ENCODE measurements at places on chromosomes 3 and 15.

DNA sequence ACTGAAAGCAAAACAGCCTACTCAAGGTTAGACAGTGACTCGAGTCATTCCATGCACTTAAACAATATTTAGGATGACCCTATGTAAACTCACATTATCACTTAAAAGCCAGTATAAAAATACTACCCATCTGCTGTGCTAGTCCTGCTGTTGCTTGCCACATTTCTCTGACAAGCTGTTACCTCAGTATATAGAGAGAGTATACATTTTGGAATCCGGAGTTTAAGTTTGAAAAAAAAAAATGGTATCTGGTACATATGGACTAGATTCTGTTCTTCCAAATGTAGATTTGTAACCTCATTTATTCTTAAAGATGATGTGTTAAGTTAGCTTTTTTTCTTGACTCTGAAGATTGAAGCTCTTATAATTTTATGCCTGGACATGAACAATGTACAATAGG is 503.8 kb upstream of the TPRG1 start:
- DNase-seq = no peak

DNA sequence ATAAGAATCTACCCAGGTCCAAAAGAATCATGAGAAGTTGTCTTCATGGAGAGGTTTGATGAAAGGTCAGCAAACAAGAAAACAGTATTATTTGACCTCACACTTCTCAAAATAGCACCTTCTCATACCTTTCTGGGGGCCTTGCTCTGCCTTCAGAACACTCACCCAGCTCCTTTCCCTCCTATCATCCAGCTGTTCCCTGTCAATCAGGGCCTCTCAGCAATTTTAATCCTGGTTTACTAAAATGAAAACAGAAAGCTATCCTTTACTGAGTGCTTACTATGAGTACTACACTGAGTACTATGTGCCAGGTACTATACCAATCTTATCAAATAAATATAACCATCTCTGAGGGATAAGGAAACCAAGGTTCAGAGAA is 138.6 kb downstream of the GAP43 start:
- DNase-seq = no peak

DNA sequence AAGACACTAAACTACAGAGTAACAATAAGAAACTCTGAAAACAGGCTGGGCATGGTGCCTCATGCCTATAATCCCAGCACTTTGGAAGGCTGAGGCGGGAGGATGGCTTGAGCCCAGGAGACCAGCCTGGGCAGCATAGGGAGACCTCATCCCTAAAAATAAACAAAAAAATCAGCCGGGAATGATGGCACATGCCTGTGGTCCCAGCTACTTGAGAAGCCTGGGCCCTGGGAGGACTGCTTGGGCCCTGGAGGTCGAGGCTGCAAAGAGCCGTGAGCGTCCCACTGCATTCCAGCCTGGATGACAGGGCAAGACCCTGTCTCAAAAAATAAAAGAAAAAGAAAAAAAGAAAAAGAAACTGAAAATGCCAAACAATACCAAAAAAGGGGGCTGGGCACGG is 55.4 kb downstream of the TMCC1 start:
- DNase-seq = no peak

- DNase-seq = no peak
Observed at GRCh38 chr15:35994876-35995275, 448.9 kb upstream of the DPH6 start.

- no peak for DNase-seq
Observed at GRCh38 chr3:126918355-126918821, 64.5 kb upstream of the PLXNA1 start.

- DNase-seq = no peak
Observed at GRCh38 chr3:42157540-42158538, 66.7 kb downstream of the TRAK1 start.
